ENCODE measurements at places on chromosomes 5 and 9. TPM values are rescaled to one million over a fixed set of nuclear protein-coding genes. Genes with fewer than 3 reads are reported as not detected.

SAXO1 gene
- 0.02 TPM for total RNA-seq

FOXD4 gene
- 0.21 TPM for total RNA-seq

SETD9 gene
- 6.7 TPM for total RNA-seq

ACSL6 gene
- 4.8 TPM for total RNA-seq

CCIN gene
- 0.20 TPM for total RNA-seq

OTULINL gene
- total RNA-seq = 10.6 TPM

ITGA2 gene
- 5.5 TPM for total RNA-seq

RC3H2 gene
- total RNA-seq = 36.0 TPM

SPIN1 gene
- total RNA-seq = 122 TPM

PCDHGB7 gene
- total RNA-seq = 10.7 TPM

PKD2L2 gene
- total RNA-seq = 0.21 TPM

CCDC192 gene
- total RNA-seq = 0.53 TPM

Measured in WTC11 (cell line).